ENCODE measurements at places on chromosomes 12 and 14. TPM values are rescaled to one million over a fixed set of nuclear protein-coding genes. Genes with fewer than 3 reads are reported as not detected.

GRCh38 chr12:19575337-19576243, 136.3 kb downstream of the AEBP2 start:
- DNase-seq: peak; percentile 1

GRCh38 chr12:66269142-66269541, 33.2 kb upstream of the HELB start:
- DNase-seq: no peak

GRCh38 chr14:50452296-50452695, 55.6 kb upstream of the CDKL1 start:
- DNase-seq: no peak

Gene VRTN
- not detected for total RNA-seq

Gene MYO1H
- not detected for total RNA-seq

Gene WNT5B
- total RNA-seq: 0.04 TPM

Gene IRAK3
- not detected for total RNA-seq

Gene KRT79
- not detected for total RNA-seq
